Uterus (tissue), 4 donors: ENCODE measurements at places on chromosomes 13 and 19.

GRCh38 chr13:104769545-104769944 lies 1703.3 kb upstream of the SLC10A2 start:
- no peak for DNase-seq

DNA sequence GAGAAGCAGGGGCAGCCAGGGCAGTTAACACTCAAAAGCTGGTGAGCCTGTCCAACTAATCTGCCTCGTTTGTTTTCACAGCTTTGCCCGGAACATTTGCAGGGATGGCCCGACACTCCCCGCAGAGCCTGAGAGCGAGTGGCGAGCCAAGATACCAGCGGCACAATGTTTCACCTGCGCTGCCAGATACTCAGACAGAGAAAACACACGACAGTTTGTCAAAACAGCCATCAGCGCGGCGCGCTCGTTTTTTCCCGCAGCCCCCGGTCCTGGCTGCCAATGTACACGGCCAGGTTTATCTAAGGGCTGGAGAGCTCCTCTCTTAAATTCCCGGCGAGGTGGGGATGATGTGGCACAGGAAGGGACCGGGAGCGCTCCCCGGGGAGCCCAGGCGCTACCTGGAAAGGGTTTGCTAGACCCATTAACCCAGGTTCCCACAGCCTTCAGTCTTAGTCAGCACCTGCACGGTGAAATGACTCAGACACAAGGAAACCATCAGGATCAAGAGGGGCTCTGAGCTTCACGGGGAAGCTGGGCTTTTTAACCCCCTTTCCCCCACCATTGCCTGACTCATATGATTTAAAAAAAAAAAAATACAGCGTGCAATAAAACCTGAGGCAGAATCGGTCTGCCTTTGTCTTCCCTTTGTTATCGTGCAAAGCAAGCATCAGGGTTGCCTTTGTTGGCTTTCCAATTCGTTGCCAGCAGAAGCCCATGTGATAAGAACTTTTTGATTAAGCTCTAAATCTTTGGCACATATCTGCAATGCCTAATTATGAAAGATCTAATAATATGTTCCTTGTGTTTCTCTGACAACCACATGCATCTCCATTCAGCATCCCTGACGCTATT lies 186.2 kb downstream of the EFNB2 start:
- no peak for DNase-seq

DNA sequence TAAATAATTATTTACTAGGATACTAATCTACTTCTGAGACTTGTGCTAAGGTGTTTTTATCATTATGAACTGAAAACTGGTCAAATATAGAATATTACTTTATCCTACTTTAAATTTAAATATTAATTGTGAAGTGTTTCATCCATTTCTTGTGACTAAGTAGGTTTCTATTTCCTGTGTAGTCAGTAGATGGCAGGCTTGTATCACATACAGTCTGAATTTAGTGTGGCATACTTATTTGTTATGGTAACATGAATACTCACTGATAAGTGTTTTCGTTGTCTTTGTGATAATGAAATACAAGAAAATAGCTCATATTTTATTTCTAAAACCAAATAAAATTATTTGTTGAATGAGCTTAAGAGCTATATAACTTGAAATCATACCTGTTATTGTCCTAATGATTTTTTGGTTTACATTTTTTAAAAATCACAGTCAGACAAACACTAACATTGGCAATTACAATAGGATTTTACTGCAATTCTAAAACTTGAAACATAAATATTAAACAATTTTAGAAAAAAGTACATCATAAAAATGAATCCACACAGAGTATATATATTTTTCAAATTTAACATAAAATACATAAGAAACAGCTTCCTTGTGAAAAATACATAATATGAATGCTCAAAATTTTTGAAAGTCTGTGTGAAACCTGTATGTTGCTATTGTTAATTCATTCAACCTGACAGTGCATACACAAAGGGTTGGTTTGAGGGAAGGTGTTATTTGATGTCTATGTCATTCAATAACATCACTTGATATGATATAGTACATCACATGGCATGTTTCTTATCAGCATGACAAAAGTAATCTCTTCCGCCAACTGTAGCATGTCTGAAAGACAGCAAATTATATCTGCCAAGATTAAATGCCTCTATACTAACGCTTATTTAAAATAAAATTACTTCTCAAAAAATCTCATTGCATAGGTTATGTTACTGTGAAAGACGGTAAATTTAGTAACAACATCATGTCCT lies 904.8 kb upstream of the PCDH20 start:
- DNase-seq, result no peak

DNA sequence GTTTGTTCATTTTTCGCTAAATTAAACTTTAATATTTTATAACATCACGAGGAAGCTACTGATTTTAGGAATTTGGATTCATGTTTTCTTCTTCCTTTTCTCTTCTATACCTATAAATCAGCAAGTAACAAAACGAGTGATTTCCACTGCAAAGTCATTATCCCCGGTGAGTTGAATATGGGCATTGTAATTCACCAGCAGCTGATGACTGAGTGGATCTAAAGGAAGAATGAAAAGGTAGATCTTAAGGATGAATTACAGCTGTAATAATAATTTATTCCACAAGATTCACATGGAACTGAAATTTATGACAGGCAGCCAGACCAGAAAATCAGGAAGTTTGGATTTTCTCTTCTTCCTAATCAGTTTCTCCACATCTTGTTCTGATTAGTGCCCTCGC lies 111.4 kb downstream of the GPC6 start:
- DNase-seq, result no peak

GRCh38 chr13:67642657-67643056 lies 412.5 kb upstream of the PCDH9 start:
- DNase-seq, result no peak

- DNase-seq, result no peak
Measured at GRCh38 chr19:5364674-5365073, 24.1 kb upstream of the PTPRS start.

DNA sequence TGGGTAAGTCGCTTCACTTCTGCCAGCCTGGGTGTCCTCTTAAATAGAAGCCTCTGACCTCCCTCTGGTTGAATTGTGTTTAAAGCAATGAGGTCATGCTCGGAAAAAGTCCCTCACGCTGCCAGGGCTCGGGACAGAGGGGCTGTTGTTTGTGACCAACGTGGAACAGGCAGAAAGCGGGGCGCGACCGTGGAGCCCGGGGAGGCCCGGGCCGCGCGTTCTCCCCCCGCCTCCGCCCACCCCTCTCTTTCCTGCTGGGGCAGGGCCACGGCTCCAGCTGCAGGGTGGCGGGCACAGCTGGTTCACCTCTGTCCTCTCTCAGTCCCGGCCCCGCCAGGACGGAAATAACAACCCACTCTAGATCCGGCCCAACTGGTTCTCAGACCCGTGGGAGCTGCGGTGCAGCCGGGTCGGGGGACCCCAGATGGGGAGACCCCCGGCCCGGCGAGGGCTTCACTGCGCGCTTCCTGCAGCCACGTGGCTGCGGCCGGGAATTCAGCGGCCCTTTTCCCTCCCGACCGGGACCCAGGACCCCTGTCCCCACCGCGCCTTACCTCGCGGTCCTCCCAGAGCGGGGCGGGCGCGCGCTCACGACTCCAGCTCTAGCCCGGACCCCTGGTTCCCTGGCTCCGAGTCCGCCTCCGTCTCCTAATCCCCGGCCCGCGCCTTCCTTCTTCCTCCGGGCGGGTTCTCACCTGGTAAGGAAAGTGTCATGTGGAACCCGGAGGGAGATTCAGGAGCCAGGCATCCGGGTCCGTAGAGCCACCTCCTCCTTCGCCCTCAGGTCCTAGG lies 1.9 kb downstream of the CDC42EP5 start:
- no peak for DNase-seq

DNA sequence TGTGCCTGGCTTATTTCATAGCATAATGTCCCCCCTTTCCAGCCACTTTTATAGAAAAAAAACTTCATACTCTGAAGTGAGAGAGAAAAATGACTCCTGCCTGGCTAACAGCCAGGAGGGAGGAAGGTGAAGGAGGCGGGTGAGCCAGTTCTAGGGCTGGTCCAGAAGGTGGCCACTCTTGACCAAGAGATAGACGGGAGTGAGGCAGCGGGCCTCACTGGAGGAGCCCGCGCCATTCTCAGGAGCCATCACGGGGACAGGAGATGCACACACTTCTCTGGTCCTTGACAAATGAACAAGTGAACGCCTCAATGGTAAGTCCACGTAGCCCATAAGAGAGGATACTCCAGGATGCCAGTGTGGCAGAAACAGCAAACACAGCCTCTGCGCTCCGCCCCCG lies 231.4 kb downstream of the UQCRFS1 start:
- no peak for DNase-seq

DNA sequence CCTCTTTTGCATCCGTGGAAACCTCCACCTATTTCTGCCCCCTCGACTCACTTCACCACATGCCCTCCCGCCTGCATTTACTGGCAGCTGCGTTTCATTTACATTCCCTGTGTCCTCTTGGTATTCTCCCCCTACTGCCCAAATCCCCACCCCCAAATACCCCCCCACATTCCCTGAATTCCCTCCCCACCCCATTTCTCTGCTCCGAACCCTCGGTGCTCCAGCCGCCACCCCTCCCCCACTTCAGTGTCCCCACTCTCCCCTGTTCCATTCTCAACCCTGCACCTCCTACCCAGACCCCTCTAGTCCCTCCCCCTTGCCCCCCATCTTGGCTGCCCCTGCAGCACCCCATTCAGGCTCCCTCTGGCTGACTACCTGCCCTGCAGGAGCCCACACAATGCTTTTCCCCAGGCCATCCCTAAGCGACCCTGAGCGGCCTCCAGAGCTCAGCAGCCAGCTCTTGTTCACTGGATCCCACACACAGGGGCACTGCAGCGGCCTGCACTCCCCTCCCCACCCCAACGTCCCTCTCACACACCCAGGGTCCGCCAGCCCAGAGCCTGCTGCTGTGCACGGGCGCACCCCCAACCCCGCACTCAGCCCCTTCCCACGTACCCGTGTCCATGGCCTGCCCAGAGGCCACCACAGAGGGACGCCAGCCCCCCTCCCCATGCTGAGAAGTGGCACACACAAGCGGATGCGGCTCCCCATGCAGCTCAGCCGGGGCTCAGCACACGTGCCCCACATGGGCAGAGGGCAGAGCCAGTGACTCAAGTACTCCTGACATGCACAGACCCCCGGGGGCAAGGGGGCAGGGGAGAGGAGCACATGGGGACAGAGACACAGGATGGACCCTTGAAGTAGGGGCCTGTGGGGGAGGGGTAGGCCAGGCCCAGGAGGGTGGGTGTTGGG lies 26.3 kb downstream of the SHANK1 start:
- DNase-seq, result no peak

- DNase-seq, result no peak
Measured at GRCh38 chr13:110017379-110017778, 231.0 kb upstream of the IRS2 start.

DNA sequence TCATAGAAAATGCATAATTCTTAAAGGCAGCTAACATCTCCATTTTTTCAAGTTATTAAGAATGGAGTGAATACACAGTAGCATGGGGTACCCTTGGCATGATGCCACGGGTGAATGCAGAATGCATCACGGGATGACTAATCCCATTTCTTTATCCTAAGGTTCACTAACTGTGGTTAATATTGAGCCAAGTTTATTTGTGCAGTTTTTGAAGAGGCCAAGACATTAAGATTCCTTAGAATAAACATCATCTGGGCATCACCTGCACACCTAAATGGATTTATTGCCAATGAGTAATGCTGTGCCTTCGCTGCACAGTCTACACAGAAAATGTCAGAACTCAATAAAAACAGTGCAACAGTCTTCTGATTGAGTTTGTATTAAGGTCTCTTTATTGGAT lies 333.1 kb downstream of the GPC6 start:
- no peak for DNase-seq

GRCh38 chr13:99311137-99311536 lies 3.9 kb upstream of the GPR183 start:
- DNase-seq, result no peak

DNA sequence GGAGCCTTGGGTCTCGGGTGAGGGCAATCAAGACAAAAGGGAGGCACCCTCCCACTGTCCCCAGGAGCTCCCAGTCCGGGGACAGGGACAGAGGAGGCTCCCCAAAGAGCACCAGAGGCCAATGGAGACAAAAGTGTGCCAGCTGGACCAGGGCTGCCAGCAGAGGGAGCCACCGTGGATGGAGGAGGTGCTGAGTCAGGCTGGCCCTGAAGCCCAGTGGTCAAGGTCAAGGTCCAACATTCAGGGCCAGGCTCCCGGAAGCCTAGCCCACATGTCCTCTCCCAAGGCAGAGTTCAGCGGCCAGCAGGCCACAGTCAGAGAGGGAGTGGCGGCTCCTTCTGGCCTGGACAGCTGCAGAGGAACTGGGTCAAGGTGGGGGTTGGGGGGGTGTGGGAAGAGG lies 8.4 kb downstream of the COL5A3 start:
- no peak for DNase-seq

DNA sequence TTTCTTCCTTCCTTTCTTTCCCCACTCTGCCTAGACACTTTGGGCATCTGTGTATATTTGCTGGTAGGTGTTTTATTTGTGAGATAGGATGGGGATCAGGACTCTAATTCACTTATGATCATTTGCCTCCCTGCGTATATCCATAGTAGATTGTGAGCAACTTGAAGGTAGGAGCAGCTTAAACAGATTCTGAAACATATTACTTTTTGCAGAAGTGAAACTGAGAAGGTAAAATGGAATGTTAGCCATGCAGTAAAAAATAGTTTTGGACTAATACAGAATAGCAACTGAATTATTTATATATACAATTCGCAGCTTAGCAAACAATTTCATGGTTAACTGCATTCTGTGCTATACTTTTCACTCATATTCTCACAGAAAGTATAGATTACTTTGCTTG lies 38.7 kb downstream of the RNF6 start:
- no peak for DNase-seq

DNA sequence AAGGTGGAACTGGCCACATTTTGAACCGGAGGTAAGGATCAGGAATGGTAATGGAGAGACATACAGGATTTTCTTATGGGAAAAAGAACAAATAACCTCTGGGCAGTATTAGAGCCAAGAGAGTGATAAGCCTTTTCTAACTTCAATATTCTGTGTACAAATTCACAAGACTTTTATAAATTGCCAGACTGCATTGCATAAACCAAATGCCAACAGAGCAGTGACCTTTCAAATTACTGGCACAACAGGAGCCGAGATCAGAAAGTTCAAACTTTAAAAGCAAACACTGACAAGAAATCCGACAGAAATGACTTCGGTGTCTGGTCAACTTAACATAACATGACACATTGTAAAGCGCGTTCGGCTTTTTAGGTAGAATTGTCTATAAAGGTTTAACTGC lies 737.1 kb downstream of the GPC5 start:
- no peak for DNase-seq
